ENCODE measurements at places on chromosomes 7 and 10.
A peak's percentile ranks its signal among the peaks of the same experiment; 100 is the strongest.

- DNase-seq: no peak
These were observed 30.8 kb upstream of the DRGX start for GRCh38 chr10:49426490-49427360.

- DNase-seq: no peak
These were observed 88.0 kb downstream of the KBTBD2 start for GRCh38 chr7:32803406-32804141.

GRCh38 chr10:102159051-102159597, 6.9 kb downstream of the NOLC1 start:
- no peak for DNase-seq

DNA sequence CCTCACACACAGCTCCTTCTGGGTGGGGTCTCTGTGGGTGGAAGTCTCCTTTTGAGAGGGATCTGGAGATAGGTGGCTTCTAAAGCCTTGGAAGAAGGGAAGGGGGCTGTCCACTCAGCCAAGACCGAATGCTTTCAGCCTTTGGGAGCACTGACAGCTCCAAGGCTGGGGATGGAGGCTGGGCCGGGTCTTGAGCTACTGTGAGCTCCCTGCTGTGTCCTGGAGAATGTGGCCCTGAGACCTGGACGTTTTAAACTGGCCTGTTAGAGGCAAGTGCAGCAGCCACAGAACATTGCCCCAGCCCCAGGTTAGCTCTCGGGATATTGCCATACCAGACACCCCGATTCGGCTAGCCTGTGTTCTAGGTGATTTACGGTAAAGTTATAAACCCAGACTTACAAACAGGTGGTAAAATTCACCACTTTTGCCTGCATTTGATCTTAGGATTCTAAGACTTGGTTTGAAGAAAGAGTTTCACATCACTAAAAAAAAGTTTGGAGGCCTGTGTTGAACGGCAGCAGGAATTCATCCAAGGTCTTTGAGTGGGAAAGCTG, 548.5 kb upstream of the FOXK1 start:
- DNase-seq: no peak

DNA sequence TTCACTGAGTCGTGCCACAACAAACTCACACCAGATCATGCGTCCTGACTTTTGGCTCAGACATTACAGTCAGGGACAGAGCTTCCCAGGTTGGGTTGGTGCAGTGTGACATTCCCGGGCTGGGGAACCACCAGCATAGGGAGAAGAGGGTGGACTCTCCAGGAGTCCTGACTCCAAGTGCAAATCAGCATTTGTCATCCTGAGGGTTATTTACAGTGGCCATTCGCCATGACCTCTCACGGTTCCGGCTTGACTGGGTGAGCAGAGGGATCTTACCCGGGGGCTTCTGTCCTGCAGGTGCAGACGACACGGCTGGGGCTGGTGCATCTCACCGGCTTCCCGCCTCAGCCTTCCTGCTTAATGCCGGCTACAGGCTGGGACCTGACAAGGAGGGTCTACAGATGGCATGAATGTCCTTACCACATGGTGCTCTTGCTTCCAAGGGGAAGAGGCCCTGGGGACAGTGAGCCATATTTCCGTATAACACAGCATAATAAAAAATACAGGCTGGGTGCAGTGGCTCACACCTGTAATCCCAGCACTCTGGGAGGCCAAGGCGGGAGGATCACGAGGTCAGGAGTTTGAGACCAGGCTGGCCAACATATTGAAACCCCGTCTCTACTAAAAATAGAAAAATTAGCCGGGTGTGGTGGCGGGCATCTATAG, 12.5 kb upstream of the INTS1 start:
- no peak for DNase-seq

- DNase-seq: no peak
These were observed 128.1 kb upstream of the ACBD5 start for GRCh38 chr10:27368706-27369105.

- DNase-seq: no peak
These were observed 257.6 kb upstream of the IGFBP3 start for GRCh38 chr7:46178661-46179060.

DNA sequence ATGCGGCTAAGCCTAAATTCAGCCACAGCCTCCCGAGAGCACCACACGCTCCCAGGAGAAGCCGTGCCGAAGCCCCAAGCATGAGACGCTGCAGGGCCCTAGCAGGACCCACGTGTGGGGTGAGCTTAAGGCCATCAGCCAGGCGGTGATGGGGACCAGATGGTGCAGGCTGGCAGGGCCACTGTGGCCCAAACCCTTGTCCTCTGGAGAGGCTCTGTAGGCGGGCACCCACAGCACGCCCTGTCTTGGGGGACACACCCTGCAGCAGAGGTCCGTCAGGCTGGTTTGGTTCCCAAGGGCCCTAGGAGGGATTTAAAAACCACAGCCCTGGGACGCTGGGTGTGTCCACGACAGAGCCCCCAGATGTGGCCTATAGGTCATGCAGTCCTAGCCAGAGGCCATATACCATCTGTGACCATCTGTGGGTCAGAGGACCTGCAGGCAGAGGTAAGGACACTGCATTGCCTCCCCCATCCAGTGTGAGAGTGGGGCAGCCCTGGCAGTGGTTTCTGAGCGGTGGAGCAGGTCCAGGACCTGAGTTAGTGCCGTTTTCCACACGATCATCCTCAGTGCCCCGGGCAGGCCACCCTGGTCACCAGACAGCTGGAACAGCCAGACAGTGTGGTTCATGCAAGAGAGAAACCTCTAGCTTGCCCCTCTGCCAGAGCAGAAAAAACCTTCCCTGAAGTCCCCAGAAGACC, 39.6 kb upstream of the INPP5A start:
- DNase-seq: peak; percentile 3

- DNase-seq: no peak
These were observed 27.2 kb downstream of the IPMK start for GRCh38 chr10:58240531-58240930.

DNA sequence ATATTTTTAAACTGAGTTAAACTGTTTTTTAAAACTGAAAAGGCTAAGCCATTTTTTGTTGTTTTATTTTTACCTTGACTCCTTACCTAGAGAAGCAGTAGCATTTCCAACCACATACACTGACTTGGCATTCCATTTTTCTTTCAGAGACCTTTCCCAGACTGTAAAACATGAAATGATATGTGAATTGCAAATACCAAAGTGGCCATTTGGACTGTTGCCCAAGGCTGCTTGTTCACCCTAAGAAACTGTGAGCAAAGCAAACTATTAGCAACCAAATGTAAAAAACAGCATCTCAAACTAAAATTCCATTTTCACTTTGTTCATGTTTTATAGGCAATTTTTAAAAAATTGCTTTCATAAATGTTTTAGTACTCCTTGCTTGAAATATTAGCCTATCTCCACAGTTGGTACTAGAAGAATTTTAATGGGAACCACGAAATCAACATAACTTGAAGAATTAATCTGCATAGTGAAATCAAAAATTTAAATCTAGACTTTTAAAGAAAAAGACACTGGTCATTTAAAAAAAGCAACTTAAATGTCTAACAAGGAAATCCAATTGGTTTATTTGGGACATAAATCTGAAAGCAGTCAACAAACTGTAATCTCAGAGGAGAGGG, 10.8 kb downstream of the UROS start:
- DNase-seq: no peak

- no peak for DNase-seq
These were observed 42.8 kb downstream of the CPXM2 start for GRCh38 chr10:123848564-123849457.

GRCh38 chr7:31253532-31253931, 87.0 kb downstream of the NEUROD6 start:
- no peak for DNase-seq

DNA sequence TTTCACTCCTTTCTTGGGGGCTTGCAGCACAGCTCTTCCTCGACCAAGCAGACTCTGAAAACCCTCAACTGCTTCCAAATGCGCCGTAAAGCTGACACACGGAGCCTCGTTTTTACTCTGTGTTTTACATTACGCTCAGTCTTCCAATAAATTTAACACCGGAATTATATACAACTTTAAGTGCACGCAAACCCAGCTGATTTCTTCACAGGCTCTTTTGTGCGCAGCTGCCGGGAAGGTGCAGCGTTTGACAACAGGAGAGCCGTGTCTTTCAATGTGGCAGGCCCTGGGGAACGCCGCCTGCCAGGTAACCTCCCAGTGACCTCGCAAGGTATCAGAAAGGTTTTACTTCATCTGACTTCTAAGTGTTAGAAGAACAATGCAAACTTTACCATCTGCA, 35.0 kb downstream of the GFRA1 start:
- no peak for DNase-seq

DNA sequence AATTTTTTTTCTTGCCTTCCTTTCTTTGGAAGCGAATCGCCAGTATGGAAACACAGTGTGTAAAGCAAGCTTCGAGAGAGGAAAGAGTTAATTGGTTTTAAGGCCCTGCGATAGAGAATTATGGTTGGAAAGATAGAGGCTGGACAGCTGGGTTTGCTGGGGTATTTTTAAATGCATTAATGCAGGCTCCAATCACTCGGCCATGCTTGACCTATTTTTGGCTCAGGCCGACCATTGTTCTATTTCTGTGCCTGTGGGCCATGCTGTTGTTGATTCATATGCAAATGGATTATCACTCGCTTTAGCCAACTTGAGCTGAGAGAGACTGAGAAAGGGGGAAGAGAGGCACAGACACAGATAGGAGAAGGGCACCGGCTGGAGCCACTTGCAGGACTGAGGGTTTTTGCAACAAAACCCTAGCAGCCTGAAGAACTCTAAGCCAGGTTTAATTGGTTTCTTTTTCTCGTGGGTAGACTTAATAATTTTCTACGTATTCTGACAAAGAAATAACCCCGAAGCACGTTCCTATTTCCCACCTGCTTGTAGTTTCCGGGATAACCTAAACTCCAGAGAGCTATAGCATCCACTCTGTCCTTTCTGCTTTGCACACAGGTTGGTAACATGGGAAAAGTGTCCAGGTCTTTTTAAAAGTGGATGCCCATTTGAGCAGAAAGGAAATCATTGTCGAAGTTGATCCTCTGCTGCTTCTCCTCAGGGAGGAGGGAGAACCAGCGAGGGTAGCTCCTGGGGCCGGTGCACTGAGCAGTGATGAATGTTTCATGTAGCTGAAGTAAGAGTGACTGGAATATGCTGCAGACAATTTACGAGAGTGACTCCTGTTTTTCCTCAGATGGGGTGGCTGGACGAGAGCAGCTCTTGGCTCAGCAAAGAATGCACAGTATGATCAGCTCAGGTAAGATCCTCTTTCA, at the start of gene HDAC9:
HDAC9 (plus strand) TSS at position 338 of the 929 bp plus-strand sequence; CDS start at position 892, 554 bp downstream.
- DNase-seq: no peak
